ENCODE measurements at places on chromosomes 16 and 17.

DNA sequence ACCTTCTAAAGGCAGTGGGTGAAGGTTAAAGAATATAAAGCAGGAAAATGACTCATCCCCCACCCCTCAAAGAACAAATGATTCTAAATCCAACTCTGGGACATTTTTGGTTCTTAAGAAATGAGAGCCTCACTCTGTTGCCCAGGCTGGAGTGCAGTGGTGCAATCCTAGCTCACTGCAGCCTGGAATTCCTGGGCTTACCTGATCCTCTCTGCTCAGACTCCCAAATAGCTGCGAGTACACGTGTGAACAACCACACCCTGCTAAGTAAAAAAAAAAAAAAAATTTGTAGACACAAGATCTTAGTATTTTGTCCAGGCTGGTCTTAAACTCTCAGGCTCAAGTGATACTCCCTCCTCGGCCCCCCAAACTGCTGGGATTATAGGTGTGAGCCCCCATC lies 298.8 kb upstream of the MAF start:
- DNase-seq: no peak

GRCh38 chr17:35345926-35346771 lies 27.3 kb downstream of the SLFN11 start:
- DNase-seq: no peak

DNA sequence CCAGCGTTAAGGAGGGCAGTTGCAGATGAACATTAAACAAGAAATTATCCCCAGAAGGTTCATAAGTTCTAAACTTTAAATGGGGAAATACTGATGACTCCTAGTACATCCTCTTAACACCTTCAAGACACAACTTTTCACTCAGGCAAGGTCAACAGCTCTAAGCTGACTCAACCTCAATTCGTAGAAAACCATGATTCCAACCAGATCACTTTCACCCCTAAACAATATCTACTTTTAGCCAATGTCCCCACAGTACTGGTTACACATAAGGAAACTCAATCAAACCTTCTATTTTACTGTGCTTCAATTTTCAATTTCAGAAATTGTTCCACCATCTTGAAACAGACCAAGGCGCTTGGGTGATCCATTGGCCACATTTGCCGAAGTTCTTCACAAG lies 2.3 kb downstream of the CDYL2 start:
- no peak for DNase-seq

GRCh38 chr17:66647391-66647983 lies 187.4 kb upstream of the CACNG5 start:
- DNase-seq: no peak

DNA sequence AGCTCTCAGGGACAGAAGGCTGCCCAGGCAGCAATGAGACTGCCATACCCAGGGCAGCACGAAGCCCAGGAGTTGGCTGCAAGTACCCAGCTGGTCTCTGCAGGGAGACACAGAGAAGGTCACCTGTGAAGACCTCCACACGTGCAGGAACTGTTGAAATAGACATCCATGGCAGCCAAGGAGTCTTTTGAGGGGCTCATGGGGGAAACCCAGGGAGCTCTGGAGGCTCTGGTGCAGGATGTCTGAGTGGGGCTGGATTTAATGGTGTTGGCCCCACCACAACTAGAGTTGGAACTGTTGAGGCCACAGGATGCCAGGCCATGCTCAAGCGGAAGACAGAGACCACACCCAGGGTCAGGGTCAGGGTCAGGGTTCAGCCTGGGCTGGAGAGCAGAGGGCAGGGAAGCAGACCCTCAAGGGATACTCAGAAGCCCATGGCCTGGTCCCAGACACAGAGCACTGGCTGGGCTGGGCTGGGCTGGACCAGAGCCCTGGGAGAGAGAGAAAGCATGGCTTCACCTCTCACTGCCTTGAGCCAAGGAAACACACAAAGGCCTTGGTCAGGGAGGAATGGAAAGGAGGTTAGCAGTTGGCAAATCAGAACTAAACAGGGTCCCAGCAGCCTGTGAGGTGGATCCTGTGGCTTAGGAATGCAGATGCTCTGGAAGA lies 21.4 kb downstream of the PITPNM3 start:
- no peak for DNase-seq

DNA sequence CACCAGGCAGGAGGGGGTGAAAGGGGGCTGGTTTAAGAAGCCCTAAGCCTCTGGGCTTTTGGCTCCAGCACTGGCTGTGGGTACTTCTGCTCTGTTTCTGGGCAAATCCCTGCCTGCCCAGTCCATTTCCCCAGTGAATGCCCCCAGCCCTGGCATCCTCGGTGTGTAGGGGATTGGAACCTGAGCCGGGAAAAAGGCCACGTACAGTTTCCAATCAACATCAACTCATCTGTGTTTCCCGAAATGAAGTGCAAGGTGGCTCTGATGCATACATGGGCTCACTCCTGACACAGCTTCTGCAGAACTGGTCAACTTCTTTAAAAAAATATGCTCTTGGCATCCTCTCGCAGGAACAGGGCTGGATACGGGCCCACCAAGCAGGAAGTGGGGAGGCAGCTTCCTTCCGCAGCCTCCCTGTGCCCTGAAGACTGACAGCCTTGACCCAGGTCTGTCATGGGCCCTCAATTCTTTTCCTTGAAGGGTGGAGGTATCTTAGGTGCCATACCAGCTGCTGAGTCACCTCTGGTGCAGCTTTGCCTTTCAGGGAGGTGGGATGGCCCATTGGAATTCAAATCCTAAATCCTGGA lies 73.3 kb downstream of the N4BP1 start:
- DNase-seq: no peak

GRCh38 chr16:26240807-26241206 lies 549.0 kb downstream of the HS3ST4 start:
- no peak for DNase-seq

DNA sequence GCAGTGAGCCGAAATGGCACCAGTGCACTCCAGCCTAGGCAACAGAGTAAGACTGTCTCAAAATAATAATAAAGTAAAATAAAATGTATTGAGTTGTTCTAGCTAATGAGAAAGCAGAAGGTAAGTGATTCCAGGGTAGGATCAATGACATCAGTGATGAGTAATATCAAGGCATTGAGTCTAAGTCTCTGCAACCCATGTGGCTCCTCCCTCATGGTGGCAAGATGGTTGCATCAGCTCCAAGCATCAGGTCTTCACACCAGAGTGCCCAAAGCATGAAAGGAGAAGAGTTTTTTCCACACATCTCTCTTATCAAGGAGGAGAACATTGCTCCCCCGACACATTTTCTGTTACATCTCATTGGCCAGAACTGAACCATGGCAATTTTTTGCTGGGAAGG lies 34.8 kb upstream of the GAS7 start:
- no peak for DNase-seq

DNA sequence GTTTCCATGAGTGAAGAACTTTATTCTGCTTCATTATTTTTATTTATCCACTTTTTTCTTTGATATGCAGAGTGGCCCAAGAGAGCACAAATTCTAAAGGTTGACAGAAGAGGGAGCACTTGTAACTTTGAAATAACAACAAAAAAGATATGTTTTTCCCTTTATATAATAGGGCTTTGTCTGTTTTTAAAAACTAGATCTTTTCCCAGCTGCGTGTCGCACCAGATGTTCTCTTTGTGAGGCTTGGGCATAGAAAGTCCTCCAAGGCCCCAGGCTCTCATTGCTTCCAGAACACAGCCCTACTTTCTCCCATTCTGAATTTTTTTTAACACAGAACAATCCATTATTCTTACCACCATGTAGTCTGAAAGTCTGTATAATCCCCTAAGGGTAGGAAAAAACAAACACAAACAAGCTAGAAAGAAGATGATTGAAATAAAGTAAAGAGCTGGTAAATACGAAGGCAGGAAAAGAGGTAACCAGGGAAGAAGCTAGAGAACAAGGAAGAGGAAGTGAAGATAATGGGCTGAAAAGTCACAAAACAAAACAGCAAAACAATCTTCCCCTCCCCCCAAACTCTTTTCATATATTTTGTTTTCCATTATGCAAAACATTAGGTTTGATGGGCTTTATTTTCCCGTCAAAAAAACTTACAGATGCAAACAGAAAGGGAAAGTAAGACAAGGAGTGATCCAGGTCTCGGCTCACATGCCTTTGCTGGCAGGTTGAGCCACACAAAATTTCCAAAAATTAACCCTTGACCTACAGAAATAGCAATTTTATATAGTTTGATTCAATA lies 160.4 kb downstream of the ABCA8 start:
- no peak for DNase-seq

GRCh38 chr16:72226136-72226535 lies 54.2 kb upstream of the PMFBP1 start:
- DNase-seq: no peak

DNA sequence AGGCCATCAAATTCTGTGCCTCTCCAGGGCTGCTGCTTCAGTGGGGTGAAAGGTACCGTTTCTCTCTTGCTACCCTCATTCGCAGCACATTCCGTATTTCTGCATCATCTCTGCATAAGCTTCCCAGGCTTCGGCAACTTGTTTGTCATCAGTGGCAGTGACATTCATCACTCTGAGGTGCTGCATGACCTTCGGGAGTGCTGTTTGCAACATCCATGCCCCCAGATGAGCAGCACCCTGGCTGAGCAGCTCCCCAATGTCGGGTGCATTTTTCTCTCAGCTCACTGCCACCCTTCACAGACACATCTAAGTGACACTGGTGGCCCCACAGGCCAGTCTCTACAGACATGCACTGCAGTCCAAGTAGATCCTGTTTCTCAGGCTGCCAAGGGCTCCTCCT lies 3.8 kb downstream of the CREBBP start:
- DNase-seq: no peak

GRCh38 chr17:81870131-81870980 lies 781 bp downstream of the ARHGDIA start:
- DNase-seq: no peak

DNA sequence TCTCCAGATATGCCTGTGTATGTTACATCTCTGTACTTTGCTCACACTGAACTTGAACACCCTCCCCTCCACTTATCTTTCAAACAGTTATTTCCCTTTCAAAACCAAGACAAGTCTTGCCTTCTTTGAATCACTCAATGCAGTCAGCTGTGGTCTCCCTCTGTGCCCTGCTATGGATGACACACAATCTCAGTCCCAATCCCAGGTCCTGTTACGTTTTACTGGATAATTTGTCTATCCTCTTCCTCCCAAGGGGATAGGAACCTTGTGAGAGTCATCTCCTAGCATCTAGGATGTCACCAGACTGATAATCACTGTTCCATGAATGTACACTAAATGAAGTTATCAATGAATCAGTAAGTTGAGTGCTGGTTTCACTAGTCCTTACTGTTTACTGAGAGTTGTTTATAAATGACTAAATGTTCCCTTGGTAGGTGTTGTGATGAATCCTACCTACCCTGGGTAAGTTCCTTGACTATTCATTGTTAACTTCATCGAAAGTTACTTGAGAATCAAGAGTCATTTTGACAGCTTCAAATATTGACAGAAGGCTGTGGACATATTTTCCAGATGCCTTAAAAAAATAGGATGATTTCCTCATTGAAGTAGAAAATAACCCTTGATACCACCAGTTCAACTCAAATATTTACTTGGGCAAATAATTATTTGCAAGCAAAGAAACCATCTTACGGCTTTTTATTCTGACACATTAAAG lies 244.9 kb downstream of the PRKCA start:
- DNase-seq: no peak

GRCh38 chr17:1638624-1639300 lies 6.8 kb downstream of the SCARF1 start:
- no peak for DNase-seq

DNA sequence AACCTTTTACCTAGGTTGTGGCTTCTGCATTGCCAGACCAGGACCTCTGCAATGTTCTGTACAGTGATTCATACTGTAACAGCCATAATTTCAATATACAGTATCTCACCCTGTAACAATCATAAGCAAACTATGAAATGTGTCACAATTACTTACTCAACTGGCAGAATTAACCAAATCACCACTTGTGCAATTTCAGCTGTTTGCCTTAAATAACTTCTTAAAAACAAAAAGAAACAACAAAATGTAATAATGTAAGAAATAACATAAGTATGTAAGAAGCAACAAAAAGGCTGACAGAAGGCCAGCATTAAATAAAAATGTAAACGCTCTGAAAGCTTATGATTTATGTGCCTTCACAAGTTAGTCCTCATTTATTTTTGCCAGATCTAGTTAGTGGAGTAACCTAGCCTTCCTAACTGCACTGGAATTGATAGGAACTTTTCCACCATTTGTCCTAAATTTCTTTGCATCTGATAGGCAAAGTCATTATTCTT lies 96.9 kb downstream of the SKAP1 start:
- no peak for DNase-seq

- DNase-seq: no peak
These were observed 52.0 kb upstream of the ZNF629 start for GRCh38 chr16:30838876-30839471.

DNA sequence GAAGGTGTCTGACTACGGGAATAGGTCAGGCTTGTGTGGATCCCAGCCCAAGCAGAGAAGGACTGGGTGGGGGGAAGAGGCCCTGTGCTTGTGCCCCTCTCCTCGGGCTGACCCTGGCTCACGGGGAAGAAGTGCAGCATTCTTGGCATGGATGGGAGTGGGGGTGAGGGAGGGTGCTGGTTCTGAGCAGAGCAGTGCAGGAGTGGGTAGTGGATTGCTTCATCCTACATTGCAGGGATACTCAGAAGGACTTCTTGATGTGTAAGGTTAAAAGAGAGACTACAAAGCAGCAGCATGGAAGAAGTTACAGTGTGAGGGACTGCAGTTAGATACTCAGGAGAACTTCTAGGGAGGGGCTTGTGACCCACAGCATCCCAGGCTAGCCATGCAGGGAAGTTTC lies 2.1 kb downstream of the ARHGAP23 start:
- DNase-seq: no peak

GRCh38 chr16:9836118-9836736 lies 346.0 kb downstream of the GRIN2A start:
- no peak for DNase-seq

GRCh38 chr17:75738218-75738802 lies 17.1 kb downstream of the ITGB4 start:
- DNase-seq: no peak

GRCh38 chr16:83515395-83515794 lies 292.4 kb upstream of the HSBP1 start:
- no peak for DNase-seq

DNA sequence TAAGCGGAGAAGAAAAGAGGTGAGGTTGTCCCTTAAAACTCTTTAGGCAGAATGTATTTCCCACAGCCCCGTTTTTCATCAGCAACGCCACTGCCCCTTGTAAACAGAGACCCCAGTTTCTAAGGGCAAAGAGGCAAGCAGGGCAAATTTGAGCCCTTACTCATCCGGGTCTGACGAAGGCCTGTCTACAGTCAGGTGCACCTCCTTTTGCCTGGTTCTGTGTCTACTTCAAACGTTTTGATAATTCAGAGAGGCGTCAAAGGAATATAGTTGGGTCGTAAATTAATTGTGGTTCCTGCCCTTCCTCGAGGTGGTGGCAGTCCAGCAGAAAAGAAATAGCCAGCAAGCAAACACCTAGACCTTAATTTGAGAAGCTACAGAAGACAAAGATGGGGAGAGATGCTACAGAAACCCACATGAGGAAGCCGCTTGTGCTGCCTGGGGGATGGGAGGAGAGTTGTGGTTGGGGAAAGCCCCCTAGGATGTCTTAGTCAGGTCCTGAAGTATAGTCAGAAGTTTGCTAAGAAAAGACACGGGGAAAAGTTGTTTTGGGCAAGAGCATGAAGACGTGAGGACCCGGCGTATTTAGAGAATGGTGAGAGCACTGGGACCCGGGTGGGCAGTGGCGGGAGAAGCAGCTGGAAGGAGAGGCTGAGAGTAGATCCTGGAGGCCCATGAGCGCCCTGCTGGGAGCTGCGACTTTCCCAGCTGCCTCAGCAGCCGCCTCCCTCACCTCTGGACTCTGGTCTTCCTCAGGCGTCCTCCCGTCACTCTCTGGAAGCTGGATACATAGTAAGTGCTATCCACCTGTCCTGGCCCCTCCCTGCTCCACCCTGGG lies 2.4 kb downstream of the FBRS start:
- no peak for DNase-seq

- no peak for DNase-seq
These were observed 81.4 kb downstream of the XYLT1 start for GRCh38 chr16:17389384-17389783.

Data from NCI-H1105 treated with DMSO at 0.1 percent for 48 hours (cell line).